ENCODE measurements at places on chromosomes 4 and X. TPM values are rescaled to one million over a fixed set of nuclear protein-coding genes. Genes with fewer than 3 reads are reported as not detected.

DNA sequence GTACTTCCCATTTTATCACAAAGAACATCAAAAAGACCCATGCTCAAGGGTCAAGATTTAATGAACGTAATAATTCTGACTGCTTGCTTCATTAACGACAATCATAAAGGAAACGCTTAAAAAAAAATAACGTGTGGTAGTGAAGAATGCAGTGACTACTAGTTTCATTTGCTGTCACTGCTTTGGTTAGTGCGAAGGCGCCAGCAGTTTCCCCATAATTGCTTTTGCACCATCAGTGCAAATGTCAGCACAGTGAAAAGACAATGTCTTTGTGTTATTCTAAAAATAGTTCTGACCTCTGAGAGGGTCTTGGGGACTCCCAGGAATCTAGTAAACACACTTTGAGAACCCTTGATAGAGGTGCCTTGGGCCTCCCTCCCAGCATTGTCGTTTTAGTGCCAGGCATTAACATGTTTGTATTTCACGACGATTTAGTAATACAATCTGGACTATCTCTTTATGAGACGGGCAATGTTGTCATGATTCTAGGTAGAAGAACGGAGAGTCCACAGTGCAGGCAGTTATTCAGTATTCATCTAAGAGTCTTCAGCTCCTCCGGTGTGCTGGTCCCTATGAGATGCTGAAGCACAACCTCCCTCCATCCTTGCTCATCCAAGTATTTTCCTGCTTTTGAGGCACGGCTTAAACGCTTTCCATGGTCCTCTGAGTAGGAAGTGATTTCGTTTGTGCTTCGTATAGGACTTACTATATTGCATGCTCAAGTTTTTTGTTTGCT, 71.0 kb downstream of the AFF1 start:
- H3K27me3 ChIP-seq = no peaks in the 10 kb centered on the region
- H3K27ac ChIP-seq = peak overlapping the region; percentile 96
- peaks cover 27% of the 10 kb centered on the region for H3K4me1 ChIP-seq
- no peaks in the 10 kb centered on the region for H3K36me3 ChIP-seq
- peak overlapping the region; percentile 92 for H3K4me3 ChIP-seq
- DNase-seq = no peak

GRCh38 chr4:69360271-69360670, 80.0 kb downstream of the UGT2B28 start:
- no peak overlapping the region for H3K27ac ChIP-seq
- H3K4me3 ChIP-seq = no peak overlapping the region

The COPS4 gene
- total RNA-seq = 27.2 TPM

- H3K4me1 ChIP-seq = no peaks in the 10 kb centered on the region
- H3K27me3 ChIP-seq = no peaks in the 10 kb centered on the region
- DNase-seq = no peak
- no peak overlapping the region for H3K4me3 ChIP-seq
- no peaks in the 10 kb centered on the region for H3K36me3 ChIP-seq
- H3K27ac ChIP-seq = no peak overlapping the region
Observed at GRCh38 chr4:120841580-120841979, 80.9 kb downstream of the PRDM5 start.

All from A673 (cell line).